ENCODE measurements at places on chromosomes 3 and 15.

- DNase-seq, result no peak
Measured at GRCh38 chr15:68629519-68630210, 50.9 kb downstream of the CORO2B start.

DNA sequence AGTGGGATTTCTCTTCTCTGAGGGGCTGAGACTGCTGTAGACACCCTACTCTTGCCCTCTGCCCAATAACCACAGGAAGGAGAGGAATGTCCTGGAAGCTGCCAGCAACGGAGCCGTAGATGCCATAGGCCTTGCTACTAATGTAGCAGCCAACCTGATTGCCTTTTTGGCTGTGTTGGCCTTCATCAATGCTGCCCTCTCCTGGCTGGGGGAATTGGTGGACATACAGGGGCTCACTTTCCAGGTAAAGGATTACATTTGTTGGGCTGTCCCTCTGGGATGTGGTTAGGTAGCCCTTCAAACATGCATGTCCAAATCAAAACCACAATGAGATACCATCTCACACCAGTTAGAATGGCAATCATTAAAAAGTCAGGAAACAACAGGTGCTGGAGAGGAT is 16.1 kb downstream of the SLC28A2 start:
- DNase-seq, result no peak

GRCh38 chr3:136751316-136752171 is 634 bp downstream of the STAG1 start:
- peak; percentile 67 for DNase-seq

DNA sequence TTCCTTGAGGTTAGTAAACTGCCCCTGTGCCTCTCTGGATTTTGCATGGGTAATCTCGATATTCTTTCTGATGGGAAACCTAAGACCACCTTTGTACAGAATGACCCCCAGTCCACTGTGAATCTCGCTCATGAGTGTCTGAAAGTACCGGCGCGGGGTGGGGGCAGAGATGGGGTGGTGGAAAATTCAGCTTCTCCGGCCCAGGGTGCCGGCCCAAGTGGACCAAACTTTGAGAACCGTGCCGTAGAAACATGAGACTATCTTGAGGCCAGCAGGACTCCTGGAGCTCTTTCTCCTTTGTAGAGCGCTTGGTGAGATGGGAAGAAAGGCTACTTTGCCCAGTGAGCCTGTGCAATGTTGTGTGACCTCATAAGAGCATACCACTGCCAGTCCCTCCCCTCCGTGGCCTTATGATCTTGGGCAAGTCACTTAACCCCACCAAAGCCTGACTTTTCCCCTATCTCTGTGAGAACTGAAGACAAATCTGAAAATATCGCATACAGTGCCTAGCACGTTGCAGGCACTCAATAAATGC is 40.4 kb upstream of the VEPH1 start:
- DNase-seq, result no peak

- no peak for DNase-seq
Measured at GRCh38 chr3:4079339-4080195, 223.6 kb upstream of the SETMAR start.
